ENCODE measurements at places on chromosomes 11 and 22. TPM values are rescaled to one million over a fixed set of nuclear protein-coding genes. Genes with fewer than 3 reads are reported as not detected.
A peak's percentile ranks its signal among the peaks of the same experiment; 100 is the strongest.

- no peak for DNase-seq
Measured at GRCh38 chr11:119195680-119196079, 10.4 kb downstream of the NHERF4 start.

UPB1 gene
- total RNA-seq, result 1.9 TPM

ARRB1 gene
- total RNA-seq, result 57.5 TPM

DNA sequence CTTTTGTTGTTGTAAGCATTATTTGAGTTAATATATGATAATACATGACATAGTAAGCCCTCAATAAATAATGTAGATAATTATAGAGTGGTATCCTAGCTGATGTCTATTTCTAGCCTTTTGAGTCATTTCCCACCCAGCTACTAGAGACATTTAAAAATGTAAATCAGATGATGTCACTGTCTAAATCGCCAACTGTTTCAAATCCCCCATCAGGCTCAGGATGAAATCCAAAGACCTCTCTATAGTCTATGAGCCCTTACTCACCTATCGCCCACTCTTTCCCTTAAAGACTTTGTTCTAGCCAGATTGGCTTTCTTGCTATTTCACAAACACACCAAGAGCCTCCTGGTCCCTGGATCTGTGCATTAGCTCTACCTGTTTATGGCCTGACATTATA, 135.4 kb upstream of the PLET1 start:
- DNase-seq, result no peak

B4GALNT4 gene
- total RNA-seq, result 1.4 TPM

SCGB1A1 gene
- not detected for total RNA-seq

DNA sequence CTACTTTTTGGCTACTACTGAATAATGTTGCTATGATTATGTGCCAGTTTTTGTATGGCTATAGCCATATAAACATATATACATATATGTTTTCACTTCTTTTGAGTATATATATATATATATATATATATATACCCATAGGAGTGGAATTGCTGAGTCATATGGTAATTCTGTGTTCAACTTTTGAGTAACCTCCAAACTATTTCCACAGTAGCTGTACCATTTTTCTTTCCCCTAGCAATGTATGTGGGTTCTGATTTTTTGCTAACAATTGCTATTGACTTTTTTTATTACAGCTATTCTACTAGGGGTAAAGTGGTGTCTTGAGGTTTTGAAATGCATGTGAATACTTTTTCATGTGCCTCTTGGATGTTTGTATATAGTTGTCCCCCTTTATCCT, 30.4 kb downstream of the CBL start:
- DNase-seq, result no peak

DNA sequence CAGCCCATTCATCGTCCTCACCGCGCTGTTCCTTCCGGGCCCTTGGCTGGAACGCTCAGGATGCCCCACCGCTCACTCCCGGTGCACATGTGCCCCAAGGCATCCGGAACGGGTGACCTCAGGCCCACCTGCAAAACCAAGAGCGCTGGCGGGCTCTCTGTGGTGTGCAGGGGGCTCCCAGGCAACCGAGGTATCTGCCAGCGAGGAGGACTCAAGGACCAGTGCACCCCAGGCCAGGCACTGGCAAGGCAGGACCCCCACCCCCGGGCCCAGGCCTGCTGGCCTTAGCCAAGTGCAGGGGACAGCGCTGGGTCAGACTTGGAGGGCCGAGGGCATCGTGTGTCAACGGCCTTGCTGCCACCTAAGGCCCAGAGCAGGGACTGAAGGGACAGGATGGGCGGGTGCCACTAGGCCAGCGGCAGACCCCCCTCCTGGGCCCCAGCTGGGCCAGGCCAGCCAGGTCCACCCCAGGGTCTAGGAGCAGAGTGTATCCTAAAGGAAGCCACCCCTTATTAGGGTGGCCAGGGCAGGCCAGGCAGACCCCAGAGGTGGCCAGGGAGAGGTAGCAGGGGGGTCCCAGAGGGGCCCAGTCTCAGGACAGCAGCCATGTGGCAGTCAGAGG, 8.5 kb downstream of the TNNT3 start:
- no peak for DNase-seq

GRCh38 chr11:12692229-12693075, 18.2 kb downstream of the TEAD1 start:
- DNase-seq, result peak; percentile 41

DNA sequence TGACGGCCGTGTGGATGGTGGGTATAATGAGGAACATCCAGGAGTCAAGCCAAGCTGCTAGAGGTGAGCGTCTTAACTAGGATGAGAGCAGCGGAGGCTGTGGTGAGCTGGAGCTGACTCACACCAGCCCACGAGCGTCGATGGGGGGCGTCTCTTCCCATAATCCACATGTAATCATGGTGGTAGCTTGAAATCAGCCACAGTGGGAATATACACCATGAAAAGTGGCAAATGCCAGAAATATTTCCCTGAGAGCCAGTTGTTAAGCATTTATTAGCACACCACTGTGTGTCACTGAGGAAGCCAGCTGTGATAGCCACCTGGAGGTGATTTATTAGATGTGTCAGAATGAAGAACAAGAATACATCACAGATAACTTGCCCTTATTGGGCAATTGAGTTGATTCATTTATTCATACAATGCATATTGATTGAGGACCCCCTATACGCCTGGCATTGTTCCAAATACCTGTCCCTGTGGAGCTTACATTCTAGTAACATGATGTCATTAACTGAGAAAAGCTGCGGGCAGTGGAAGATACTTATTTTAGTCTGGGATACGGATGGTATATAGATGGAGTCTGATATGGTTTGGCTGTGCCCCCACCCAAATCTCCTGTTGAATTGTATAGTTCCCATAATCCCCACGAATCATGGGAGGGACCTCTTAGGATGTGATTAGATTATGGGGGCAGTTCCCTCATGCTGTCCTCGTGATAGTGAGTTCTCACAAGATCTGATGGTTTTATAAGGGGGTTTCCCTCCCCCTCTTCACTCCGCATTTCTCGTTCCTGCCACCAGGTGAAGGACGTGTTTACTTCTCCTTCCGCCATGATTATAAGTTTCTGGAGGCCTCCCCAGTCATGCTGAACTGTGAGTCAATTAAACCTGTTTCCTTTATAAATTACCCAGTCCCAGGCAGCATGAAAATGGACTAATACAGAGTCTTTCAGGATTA, 473.4 kb downstream of the METTL15 start:
- no peak for DNase-seq

GRCh38 chr11:125305345-125305744, 140.8 kb downstream of the PKNOX2 start:
- no peak for DNase-seq

DNA sequence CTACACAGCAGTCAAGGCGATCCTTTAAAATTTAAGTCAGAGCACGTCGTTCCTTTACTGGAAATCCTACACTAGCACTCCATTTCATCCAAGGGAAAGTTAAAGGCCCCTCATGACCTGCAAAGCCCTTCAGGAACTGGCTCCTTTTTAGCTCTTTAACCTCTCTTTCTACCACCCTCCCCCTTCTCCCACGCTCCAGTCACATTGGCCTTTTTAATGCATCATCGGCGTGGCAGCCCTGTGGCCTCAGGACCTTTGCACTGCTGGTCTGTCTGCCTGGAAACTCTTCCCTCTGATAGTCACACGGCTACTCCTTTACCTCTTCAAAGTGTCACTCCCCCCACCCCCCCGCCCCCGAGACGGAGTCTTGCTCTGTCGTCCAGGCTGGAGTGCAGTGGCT, 1.2 kb upstream of the PTPN5 start:
- no peak for DNase-seq

- DNase-seq, result no peak
Measured at GRCh38 chr11:79019975-79020374, 420.9 kb downstream of the TENM4 start.

GRCh38 chr11:1753229-1753928, 3.0 kb upstream of the IFITM10 start:
- DNase-seq, result no peak

LRP4 gene
- total RNA-seq, result 4.3 TPM

DNA sequence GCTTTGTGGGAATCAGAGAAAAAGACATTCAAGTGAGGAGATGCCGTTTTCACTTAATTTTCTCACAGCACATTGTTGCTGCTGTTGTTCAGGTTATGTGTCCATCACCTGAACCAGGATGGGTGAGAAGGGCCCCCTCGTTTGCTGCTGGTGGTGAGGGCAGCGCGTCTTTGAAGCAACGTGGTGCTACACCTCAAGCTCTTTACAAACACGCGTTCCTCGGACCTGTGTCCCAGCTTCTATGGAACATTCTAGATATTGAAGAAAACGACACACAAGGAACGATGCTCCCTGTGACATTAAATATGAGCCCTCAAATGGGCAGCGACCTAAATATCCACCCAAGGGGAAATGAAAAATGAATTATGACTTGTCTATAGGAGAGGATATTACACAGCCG, 418.6 kb downstream of the MN1 start:
- DNase-seq, result no peak

DNA sequence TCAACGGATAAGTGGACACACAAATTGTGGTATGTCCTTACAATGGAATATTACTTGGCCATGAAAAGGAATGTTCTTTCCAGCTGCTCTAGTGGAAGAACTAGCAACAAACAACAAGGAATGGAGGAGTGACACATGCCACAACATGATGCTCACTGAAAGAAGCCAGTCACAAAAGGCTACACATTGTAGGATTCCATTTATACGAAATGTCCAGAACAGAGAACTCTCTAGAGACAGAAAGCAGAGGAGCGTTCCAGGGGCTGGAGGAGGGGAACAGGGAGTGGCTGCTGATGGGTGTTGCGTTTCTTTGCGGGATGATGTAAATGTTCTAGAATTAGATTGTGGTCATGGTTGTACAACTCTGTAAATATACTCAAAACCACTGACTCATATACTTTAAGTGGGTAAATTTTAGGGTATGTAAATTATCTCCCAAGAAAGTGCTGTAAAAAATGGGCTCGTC, 32.4 kb upstream of the PDGFB start:
- no peak for DNase-seq

GAL3ST1 gene
- 1.8 TPM for total RNA-seq

OR8G1 gene
- total RNA-seq, result not detected

Measured in omental fat pad (tissue), 4 donors.